ENCODE measurements at places on chromosomes 4 and X. TPM values are rescaled to one million over a fixed set of nuclear protein-coding genes. Genes with fewer than 3 reads are reported as not detected.

- H3K27me3 ChIP-seq: no peaks in the 10 kb centered on the region
- peak; percentile 32 for DNase-seq
- H3K4me1 ChIP-seq: peaks cover 56% of the 10 kb centered on the region
These were observed at the start of gene FLNA for GRCh38 chrX:154374313-154375155. Gene FLNA, minus strand, starts transcription at chrX:154374634. Its CDS starts 3,389 bp downstream, at chrX:154371245.

GRCh38 chr4:140220058-140220457 lies 66.1 kb upstream of the MAML3 start:
- H3K27me3 ChIP-seq: no peaks in the 10 kb centered on the region
- no peak for DNase-seq
- no peaks in the 10 kb centered on the region for H3K36me3 ChIP-seq
- no peaks in the 10 kb centered on the region for H3K4me1 ChIP-seq
- H3K4me3 ChIP-seq: no peak overlapping the region
- H3K27ac ChIP-seq: no peak overlapping the region

GRCh38 chrX:1533058-1533457 lies 3.9 kb downstream of the P2RY8 start:
- H3K27ac ChIP-seq: no peak overlapping the region
- no peaks in the 10 kb centered on the region for H3K27me3 ChIP-seq
- no peak overlapping the region for H3K4me3 ChIP-seq
- no peak for DNase-seq
- H3K36me3 ChIP-seq: peaks cover 37% of the 10 kb centered on the region
- peaks cover 47% of the 10 kb centered on the region for H3K4me1 ChIP-seq

DNA sequence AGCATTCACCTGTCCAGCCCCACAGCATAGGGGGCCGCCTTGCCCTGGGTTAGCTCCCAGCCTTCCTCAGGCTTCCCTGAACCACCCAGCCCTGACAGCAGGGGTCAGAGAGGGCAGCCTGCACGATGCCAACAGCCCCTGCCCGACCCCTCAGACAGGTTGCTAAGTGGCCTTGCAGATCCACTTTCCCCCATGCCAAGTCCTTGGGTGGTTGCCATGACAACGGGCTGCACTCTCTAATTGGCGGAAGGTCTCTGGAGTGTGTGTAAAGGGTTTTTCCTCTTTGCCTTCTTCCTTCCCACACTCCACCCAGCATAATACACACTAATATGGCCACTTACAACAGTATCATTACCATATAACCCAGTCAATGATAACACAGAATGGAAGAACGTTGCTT lies 99.6 kb upstream of the AFAP1 start:
- H3K27ac ChIP-seq: no peak overlapping the region
- no peaks in the 10 kb centered on the region for H3K27me3 ChIP-seq
- peaks cover 13% of the 10 kb centered on the region for H3K4me1 ChIP-seq

DNA sequence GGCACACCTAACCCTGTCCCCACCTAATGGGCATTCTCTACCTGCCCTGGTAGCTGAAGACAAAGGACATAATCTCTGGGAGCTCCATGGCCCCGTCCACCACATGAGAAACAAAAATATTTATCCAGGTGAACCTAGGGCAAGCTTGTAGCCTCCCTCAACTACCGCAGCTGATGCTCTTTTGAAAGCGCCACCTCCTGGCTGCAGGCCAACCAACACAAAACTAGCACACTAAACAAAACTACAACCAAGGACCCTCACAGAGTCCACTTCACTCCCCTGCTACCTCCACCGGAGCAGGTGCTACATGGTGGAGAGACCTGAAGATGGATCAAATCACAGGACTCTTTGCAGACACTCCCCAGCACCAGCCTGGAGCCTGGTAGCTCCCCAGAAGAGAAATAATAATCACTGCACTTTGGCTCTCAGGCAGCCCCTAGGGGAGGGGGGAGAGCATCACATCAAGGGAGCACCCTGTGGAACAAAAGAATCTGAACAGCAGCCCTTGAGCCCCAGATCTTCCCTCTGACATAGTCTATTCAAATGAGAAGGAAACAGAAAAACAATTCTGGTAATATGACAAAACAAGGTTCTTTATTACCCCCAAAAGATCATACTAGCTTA lies 111.3 kb upstream of the ATP8A1 start:
- H3K4me3 ChIP-seq: no peak overlapping the region
- no peak overlapping the region for H3K27ac ChIP-seq
- H3K4me1 ChIP-seq: no peaks in the 10 kb centered on the region
- H3K27me3 ChIP-seq: no peaks in the 10 kb centered on the region
- DNase-seq: no peak

DNA sequence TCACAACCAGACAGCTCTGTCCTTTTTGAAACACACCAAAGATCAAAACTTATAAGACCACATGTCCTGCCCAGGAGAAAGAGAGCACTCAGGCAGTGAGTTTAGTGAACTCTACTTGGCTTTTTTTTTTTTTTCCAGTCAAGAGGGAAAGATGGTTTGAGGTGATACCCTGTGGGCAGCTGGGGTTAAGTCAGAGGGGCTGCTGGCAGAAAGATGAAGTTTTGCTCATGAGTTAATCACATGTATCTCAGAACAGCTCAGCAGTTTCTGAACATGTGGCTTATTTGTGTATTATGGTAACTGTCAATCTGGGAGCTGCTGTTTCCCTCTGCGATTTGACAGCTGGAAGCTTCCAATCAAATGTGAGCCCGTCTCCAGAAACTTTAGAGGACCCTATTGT lies 56.4 kb upstream of the MAP3K15 start:
- peaks cover 48% of the 10 kb centered on the region for H3K36me3 ChIP-seq
- DNase-seq: no peak
- H3K4me3 ChIP-seq: no peak overlapping the region
- no peaks in the 10 kb centered on the region for H3K27me3 ChIP-seq
- no peak overlapping the region for H3K27ac ChIP-seq
- peaks cover 6% of the 10 kb centered on the region for H3K4me1 ChIP-seq

GRCh38 chrX:2654436-2655340 lies 36.4 kb upstream of the CD99 start:
- no peaks in the 10 kb centered on the region for H3K36me3 ChIP-seq
- no peaks in the 10 kb centered on the region for H3K4me1 ChIP-seq
- no peak overlapping the region for H3K4me3 ChIP-seq
- no peaks in the 10 kb centered on the region for H3K27me3 ChIP-seq
- no peak overlapping the region for H3K27ac ChIP-seq

DNA sequence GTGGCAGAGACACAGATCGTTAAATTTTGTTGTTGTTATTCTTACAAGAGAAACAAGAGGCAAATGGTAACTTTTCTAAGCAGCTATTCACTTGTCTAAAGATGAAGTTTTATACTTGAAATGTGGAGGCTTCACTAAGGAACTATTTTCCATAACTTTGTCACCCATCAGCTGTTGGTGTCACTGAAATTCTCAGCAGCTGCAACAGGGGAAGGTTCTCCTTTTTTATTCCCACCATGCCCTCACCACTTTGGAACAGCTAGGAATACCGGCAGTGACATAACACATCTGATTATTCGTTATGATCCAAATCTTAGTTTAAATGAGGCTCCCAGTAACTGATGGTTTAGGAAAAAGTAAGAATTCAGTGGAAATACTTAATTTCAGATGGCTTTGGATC lies 147.0 kb upstream of the LEF1 start:
- no peak overlapping the region for H3K27ac ChIP-seq
- H3K4me3 ChIP-seq: no peak overlapping the region
- no peaks in the 10 kb centered on the region for H3K36me3 ChIP-seq
- H3K4me1 ChIP-seq: peaks cover 17% of the 10 kb centered on the region
- H3K27me3 ChIP-seq: no peaks in the 10 kb centered on the region

DNA sequence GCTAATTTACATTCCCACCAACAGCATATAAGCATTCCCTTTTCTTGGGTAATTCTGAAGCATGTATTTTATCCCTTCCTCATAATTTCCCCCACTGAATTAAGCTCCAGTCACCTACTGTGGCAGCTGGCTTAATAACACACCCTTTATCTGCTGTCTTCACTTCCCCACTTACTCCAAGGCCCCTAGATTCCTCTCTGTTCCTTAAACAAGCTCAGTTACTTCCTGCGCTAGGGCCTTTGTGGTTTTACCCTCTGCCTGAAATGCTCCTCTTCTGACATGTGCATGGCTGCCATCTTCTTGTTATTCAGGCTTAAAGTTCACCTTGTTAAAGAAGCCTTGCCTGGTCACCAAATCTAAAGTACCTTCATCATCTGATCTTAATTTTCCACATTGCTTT lies 47.2 kb upstream of the RPS6KA3 start:
- no peak for DNase-seq
- no peaks in the 10 kb centered on the region for H3K27me3 ChIP-seq
- no peaks in the 10 kb centered on the region for H3K36me3 ChIP-seq
- H3K4me3 ChIP-seq: no peak overlapping the region
- H3K4me1 ChIP-seq: peaks cover 4% of the 10 kb centered on the region

DNA sequence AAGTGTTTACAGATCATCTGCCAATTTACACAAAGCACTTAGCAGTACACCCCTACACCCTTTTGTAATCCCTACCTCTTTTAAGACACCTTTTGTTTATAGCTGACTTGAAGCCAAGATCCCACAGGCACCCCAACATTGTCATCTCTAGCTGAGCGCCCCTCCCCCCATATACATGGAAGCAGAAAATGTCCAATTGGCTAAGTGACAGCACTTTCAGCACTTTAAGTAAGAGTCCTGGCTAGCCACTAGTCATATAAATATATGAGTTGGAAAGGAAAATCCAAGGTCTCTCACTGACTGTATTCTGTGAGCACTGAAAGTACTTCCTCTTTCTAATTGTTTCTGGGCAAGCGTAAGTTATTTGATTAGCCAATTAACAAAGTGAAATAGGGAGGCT lies 108.2 kb downstream of the NSUN7 start:
- H3K4me3 ChIP-seq: no peak overlapping the region
- no peaks in the 10 kb centered on the region for H3K36me3 ChIP-seq
- H3K27ac ChIP-seq: no peak overlapping the region
- peaks cover 20% of the 10 kb centered on the region for H3K27me3 ChIP-seq

GRCh38 chr4:145930592-145930991 lies 8.0 kb downstream of the ZNF827 start:
- H3K27ac ChIP-seq: no peak overlapping the region
- H3K4me1 ChIP-seq: peaks cover 4% of the 10 kb centered on the region
- no peaks in the 10 kb centered on the region for H3K36me3 ChIP-seq
- H3K4me3 ChIP-seq: no peak overlapping the region
- no peaks in the 10 kb centered on the region for H3K27me3 ChIP-seq

DNA sequence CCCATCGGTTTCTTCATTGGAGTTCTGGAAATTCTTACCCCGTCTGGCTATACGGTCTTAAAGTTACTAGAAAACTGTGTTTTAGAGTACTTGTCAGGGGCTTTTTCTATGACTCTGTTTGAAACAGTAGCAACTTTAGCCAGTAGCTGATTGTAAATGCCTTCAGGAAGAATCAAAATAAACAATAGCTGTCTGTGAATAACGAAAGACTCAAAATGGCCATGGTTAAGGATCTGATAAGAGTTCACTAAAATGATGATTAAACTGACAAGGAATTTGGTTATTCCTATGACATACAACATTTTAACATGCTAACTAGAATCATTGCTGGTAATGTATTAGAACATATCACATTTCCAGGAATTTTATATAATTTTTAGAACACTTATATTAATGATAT lies 191.0 kb downstream of the EVC2 start:
- H3K27me3 ChIP-seq: no peaks in the 10 kb centered on the region
- H3K4me1 ChIP-seq: no peaks in the 10 kb centered on the region
- DNase-seq: no peak
- H3K36me3 ChIP-seq: no peaks in the 10 kb centered on the region
- no peak overlapping the region for H3K27ac ChIP-seq

DNA sequence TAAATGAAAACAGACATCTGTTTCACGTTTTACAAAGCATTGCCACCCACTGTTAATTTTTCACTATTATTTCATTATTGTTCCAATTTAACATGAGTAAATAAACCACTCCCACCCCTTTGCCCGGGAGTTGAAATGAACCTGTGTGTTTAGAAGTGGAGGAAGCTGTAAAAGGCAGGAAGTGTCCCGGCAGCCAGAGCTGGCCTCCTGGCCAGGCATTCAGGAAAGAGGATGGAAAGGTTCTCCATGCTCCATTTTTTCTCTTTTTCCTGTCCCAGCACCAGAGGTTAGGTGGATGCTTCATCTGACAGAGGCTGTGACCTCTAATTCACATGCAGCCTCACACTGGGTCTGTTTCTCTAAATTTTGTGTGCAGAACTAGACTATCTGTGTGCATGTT lies 55.5 kb upstream of the LNX1 start:
- H3K4me1 ChIP-seq: no peaks in the 10 kb centered on the region
- H3K27me3 ChIP-seq: no peaks in the 10 kb centered on the region
- H3K27ac ChIP-seq: no peak overlapping the region

DNA sequence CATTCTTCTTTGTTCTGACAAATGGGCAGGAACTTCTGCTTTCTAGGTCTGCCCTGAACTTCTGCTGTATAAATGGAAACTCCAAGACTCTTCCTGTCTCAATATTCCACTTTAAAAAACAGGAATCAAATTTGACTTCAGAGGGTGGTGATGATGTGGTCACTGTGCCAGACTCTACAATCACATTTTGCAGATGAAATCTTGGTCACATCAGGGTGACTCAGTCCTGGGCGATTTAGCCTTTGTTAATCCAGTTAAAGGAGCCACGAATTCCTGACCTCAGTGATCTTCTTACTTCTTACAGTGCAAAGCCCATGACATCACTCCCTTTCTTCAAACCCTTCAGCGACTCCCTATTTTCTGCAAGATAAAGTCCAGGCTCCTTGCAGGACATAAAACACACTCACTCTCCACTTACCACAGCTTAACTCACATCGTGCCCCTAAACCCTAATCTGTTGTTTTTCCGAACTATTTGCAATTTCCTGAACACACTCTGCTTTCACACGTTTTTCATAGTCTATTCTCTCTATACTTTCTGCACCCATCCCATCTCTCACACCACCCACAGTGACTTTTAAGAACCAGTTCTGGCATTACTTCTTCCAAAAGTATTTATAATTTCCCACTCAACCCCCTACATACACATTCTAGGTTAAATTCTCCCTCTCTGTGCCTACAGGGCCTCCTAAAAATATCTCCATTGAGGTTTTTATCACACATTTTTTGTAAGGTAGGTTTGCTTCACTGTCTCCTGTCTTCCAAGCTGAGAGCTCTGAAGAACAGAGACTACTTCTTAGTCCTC lies 11.1 kb downstream of the GASK1B start:
- DNase-seq: no peak
- H3K27me3 ChIP-seq: no peaks in the 10 kb centered on the region

GRCh38 chr4:167622481-167623240 lies 388.4 kb upstream of the SPOCK3 start:
- DNase-seq: no peak
- no peaks in the 10 kb centered on the region for H3K27me3 ChIP-seq
- no peak overlapping the region for H3K27ac ChIP-seq
- no peaks in the 10 kb centered on the region for H3K36me3 ChIP-seq
- H3K4me1 ChIP-seq: no peaks in the 10 kb centered on the region
- H3K4me3 ChIP-seq: no peak overlapping the region

The MTTP gene
- total RNA-seq: not detected

The CDS1 gene
- 1.3 TPM for total RNA-seq

The MAGEE1 gene
- 12.4 TPM for total RNA-seq

The HSFX4 gene
- not detected for total RNA-seq

The SPINK2 gene
- total RNA-seq: 4.0 TPM
